Activated naive CD8-positive, alpha-beta T cell treated with anti-CD3 and anti-CD28 coated beads for 36 hours (primary cell): ENCODE measurements at places on chromosomes 11 and 22. TPM values are rescaled to one million over a fixed set of nuclear protein-coding genes. Genes with fewer than 3 reads are reported as not detected.

DNA sequence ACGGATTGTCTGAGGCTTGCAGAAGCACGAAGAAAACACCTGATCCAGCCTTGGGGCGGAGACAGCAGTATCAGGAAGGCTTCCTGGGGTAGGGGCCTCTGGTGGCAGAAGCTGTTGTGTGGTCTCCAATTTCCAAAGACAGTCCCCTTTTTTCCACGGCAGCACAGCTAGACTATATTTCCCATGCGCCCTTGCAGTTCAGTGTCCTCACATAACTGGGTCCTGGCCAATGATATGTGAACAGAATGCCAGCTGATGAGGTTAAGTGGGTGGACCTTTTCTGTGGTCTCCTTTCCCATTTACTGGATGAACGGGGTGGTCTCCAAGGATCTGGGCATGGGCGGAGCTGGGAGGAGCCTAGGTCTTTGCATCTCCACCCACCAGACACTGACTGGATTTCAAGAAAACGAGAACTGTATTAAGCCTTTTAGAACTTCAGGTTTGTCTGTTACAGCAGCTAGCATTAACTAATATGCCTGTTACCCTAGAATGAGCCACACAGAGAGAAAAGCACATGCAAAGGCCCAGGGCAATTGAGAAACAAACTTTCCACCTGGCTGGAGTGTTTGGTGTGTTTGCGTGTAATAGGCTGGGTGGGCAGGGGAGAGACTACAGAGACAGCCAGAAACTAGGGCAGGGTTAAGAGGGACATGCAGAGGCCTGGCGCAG, 6.2 kb downstream of the GAL3ST1 start:
- no peak for DNase-seq

Gene OR5B21
- total RNA-seq: not detected

Gene SSRP1
- 318 TPM for total RNA-seq

- DNase-seq: no peak
Measured at GRCh38 chr11:47413908-47414684, 5.7 kb downstream of the SLC39A13 start.

GRCh38 chr11:125504580-125504979, 8.5 kb upstream of the FEZ1 start:
- no peak for DNase-seq

- DNase-seq: no peak
Measured at GRCh38 chr11:131600628-131601027, 230.2 kb downstream of the NTM start.

GRCh38 chr11:76592025-76592914, 78.3 kb downstream of the LRRC32 start:
- DNase-seq: no peak

GRCh38 chr11:86737737-86738136, 62.6 kb upstream of the PRSS23 start:
- no peak for DNase-seq

- DNase-seq: no peak
Measured at GRCh38 chr11:101915791-101916291, 481 bp downstream of the ANGPTL5 start.

Gene VSTM5
- not detected for total RNA-seq

Gene DEFB131B
- total RNA-seq: not detected

GRCh38 chr11:45412521-45412920, 126.4 kb upstream of the SYT13 start:
- no peak for DNase-seq

DNA sequence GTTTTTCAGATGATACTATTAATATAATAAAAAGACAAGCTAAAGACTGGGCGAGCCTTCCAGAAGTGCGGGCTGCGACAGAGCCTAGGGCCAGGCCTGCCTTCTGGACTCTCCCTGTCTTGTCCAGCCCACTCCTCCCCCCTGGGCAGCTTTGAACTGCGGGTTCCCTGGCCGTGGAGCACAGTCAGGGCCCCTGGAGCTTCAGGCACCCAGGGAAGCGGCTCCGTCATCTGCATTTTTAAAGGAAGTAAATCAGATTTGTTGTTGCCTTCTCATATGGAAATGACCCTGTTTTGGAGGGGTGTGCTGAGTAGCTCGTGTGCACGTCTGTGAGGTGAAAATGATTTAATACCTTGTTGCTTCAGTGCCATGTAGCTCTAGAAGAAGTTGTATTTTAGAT, 265.3 kb downstream of the TBC1D22A start:
- DNase-seq: no peak

- DNase-seq: no peak
Measured at GRCh38 chr11:72832301-72833082, 18.3 kb downstream of the ATG16L2 start.

Gene SUSD2
- 0.56 TPM for total RNA-seq

DNA sequence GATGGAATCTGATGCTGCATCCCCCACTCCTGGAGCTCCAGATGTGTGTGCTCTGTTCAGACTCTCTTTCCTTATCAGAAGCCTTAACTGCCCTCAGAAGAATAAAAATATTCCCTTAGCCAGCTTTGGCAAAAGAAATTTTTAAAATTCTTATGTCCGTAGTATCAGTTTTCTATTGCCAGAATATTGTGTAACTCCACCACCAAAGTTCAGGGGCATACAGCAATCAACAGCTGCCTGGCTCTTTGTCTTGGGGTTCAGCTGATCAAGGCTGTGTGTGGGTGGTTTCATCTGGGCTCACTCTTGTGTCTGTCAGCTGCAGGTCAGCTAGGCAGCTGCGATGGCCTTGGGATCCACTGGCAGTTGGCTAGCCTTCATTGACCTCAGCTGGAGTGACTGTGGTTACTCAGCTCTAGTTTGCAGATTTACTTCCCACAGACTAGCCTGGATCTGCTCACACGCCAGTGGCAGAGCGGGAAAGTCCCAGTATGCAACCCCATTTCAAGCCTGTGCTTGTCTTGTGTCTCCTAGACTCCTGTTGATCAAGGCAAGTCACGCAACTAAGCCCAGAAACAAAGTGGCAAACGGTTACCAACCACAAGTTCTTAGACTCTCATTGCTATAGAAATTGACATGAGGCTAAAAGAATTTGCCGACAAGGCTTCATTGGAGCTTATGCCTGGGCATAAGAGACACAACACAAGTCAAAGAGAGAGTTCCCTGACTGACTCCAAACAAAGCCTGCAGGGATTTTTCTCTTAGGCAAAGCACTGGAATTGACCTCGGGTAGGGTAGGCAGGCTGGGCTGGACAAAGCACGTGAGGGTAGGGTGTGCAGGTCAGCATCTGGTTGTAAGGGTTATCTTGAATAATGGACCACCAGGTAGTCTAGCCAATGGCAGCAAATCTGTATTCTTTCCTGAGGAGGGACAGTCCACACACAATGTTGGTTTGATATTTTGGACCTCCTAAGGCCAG, 7.5 kb downstream of the TMEM138 start:
- no peak for DNase-seq

Gene PARVG
- total RNA-seq: 68.7 TPM

DNA sequence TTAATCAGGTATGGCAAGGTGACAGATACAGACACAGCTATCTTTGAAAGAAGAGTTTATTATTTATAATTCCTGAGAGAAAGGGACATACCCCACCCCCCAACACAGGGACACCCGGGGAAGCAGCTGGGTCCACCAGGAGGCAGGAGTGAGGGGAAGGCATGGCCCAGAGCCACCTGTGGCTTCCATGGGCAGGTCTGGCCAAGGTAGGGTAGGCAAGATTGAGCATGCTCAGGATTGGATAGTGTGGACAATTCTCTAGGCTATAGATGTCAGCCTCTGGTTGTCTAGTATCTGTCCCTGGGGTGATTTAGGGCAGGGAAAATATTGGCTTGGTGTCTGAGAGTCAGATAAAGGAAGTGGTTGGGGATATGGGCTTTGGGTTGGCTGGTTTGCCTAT, 27.5 kb upstream of the SMIM35 start:
- no peak for DNase-seq

- no peak for DNase-seq
Measured at GRCh38 chr11:79600711-79601110, 159.9 kb upstream of the TENM4 start.

DNA sequence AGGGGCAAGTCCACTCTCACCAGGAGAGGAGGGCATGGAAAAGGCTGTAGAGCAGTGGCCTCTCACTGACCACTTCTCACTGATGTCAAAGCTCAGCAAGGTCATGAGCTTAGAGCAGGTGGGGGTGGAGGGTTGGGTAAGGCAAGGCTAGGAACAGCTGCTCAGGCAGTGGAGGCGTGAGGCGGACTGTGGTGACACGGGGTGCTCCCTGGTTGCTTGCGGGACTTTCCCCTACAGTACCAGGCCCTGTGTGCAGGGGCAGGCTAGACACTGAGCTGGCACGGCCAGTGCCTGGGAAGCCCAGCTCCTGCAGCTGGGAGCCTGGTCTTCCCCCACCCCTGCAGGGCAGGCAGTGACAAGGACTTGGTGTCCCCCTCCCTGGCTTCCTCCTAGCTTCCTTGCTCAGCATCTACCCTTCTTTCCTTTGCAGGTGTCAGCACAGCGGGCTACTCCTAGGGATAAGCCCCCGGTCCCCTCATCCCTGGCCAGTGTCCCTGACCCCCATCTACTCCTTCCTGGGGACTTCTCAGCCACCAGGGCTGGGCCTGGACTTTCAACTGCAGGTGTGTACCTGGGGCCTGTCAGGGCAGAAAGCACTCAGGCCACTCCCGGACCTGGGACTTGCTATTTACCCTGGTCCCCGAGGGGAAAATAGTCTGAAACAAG, 45.6 kb downstream of the PISD start:
- DNase-seq: peak; percentile 44

Gene ADAMTS8
- total RNA-seq: not detected

DNA sequence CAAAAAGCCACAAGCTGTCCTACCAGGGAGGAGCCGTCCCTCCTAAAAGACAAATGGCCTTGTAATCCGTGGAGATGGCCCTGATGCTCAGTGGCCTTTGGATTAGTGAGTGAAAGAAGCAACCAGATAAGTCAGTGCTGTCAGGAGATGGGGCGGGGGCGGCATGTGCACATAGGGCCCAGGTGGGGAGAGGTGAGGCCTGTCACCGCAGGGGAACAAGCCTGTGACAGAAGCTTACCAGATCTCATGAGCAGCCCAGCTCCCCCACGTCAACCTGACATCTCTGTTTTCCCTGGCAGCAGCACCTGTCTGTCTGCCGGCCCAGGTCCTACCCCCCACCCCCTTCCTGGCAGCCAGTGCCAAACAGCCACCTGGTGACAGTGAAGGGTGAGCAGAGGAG, 162.6 kb downstream of the BUD13 start:
- DNase-seq: no peak

Gene FXYD2
- 8.3 TPM for total RNA-seq

DNA sequence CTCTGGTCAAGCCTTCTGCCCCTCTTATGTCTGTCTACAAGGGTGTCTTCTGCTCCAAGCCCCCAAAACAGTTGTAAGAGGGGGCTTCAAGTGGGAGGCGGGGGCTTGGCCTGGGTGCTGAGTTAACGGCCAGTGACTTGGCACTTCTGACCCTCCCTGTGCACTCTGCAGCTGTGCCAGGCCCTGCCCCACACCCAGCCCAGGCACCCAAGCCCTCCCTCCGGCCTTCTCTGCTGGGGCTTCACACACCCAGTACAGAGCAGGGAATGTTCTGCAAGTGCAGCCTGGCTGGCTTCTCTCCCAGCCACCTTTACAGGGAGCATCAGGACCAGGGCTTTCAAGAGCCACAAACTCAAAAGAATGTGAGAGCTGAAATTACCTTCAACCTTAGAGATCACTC, 3.8 kb downstream of the TMEM121B start:
- no peak for DNase-seq

DNA sequence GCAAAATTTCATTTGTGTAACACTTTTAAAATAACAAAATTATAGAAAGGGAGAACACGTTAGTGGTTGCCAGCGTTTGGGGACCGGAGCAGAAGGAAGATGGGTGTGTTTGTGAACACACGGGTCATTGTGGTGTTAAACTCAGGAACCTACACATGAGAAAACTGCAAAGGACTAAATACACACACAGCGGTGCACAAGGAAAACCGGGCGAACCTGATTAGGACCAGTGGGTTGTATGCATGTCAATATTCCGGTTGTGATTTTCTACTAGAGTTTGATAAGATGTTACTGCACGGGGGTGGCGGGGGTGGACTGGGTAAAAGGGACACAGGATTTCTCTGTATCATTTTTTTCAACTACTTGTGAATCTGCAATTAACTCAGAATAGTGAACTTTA, 351.2 kb downstream of the OPCML start:
- DNase-seq: no peak

DNA sequence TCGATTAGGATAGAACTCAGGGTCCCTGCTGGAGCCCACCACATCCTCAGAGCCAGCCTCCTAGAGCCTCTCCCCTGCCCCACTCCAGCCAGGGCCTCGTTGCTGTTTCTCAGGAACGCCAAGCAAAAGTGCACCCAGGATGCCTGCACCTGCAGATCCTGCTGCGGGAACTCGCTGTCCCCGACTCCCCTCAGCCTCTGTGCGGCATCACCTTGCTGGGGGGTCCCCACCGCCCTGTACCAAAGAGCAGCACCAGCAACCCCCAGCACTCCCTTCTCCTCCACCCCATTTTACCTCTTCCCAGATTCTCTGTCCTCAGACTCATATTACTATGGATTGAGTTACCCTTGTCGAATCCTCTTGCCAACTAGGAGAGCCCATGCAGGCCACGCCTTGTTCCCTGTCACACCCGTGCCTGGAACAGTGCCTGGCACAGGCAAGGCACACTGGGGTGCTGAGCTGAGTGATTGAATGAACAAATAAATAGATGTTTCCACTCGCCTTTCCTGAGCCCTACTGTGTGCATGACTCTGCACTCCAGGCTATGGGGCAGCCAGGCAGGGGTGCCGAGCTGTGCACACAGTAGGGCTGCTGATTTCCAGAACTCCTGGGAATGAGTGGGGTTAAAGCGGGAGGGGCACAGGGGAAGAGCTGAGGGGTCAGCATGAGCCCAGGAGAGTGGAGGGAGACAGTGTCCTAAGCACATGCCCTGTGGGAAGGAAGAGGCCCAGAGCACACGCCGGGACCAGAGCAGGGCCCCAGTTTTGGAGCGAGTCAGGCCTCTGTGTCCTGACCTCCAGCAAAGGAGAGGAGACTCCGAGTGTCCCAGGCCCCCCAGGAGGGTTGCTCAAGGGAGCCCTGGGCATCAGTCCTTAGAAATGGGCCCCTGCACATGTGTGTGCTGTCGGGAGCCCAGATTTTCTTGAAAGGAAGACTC, 44.3 kb downstream of the LINC01488 start:
- DNase-seq: no peak

GRCh38 chr11:44954051-44954906, 3.6 kb upstream of the TP53I11 start:
- DNase-seq: no peak

- no peak for DNase-seq
Measured at GRCh38 chr11:104442321-104442720, 278.4 kb upstream of the PDGFD start.

- no peak for DNase-seq
Measured at GRCh38 chr22:19174106-19175025, 4.2 kb downstream of the SLC25A1 start.

GRCh38 chr22:40323681-40324171, 22.6 kb upstream of the ADSL start:
- no peak for DNase-seq

Gene FAU
- 1,097 TPM for total RNA-seq

Gene ALX4
- total RNA-seq: not detected

Gene LRRC32
- 11.5 TPM for total RNA-seq

Gene DLG2
- total RNA-seq: 1.7 TPM

Gene MOGAT2
- total RNA-seq: not detected

GRCh38 chr11:788953-789940, 643 bp downstream of the CEND1 start:
- no peak for DNase-seq

- DNase-seq: peak; percentile 48
Measured at GRCh38 chr22:30305519-30305905, 16.2 kb upstream of the CASTOR1 start.

GRCh38 chr22:17974087-17974486, 50.3 kb downstream of the MICAL3 start:
- no peak for DNase-seq

- no peak for DNase-seq
Measured at GRCh38 chr22:46110215-46110614, 40.1 kb upstream of the PPARA start.

Gene CSF2RB
- 0.14 TPM for total RNA-seq

Gene DMC1
- total RNA-seq: 14.5 TPM

Gene DCPS
- 29.3 TPM for total RNA-seq
